DMS 273 treated with DMSO at 0.1 percent for 48 hours (cell line): ENCODE measurements at places on chromosomes 3 and 15.

DNA sequence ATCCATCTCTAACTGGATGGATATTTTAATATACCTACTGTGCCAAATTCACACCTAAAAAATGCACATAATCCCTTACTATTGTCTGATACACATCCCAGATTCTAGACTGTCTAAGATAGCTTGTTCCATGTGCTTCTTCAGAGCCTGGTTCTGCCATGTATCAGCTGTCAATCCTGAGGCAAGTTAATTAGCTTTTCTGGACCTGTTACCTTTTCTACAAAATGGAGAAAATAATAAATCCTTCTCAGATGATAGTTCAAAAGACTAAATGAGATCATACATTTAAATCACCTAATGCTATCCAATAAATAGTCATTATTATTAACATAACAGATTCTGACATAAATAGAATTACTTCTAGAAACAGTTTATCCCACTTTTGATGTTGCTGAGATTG lies 66.1 kb downstream of the KBTBD12 start:
- DNase-seq, result no peak

DNA sequence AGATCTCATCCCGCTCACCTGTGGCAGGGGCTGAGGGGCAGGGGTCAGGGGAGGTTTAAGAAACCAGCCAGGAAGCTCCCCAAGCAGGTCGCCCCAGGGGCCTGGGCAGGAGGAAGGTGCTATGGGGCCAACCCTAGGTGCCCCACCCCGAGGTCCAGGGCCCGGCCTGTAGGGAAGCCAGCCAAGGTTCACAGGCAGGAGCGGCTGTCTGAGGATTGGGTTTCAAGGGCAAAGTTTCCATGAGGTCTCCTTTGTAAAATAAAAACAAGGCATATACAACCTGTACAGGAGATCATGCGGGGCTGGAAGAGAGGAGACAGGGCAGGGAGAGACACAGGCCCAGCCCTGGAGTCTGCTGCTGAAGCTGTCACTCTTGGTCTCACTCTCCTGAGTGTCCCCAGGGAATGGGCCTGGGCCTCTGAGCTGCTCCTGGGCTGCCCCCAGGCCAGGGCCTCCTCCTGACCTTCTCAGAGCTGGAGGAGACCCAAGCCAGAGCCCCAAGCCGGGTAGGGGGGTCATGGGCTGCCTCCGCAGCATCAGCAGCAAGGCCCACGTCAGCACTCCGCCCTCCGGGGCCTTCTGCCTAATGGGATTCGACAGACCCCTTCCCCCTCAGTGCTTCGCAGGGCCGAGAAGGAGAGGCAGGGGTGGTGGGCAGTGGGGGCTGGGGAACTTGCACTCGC lies 5.5 kb downstream of the CPLX3 start:
- no peak for DNase-seq

GRCh38 chr3:197495999-197496745 lies 59.6 kb downstream of the BDH1 start:
- DNase-seq, result peak; percentile 61

- no peak for DNase-seq
Measured at GRCh38 chr3:194029846-194030245, 106.1 kb upstream of the HES1 start.

- DNase-seq, result no peak
Measured at GRCh38 chr3:138256022-138256421, 68.9 kb downstream of the ARMC8 start.

GRCh38 chr15:81338170-81339007 lies 14.4 kb upstream of the STARD5 start:
- DNase-seq, result no peak

DNA sequence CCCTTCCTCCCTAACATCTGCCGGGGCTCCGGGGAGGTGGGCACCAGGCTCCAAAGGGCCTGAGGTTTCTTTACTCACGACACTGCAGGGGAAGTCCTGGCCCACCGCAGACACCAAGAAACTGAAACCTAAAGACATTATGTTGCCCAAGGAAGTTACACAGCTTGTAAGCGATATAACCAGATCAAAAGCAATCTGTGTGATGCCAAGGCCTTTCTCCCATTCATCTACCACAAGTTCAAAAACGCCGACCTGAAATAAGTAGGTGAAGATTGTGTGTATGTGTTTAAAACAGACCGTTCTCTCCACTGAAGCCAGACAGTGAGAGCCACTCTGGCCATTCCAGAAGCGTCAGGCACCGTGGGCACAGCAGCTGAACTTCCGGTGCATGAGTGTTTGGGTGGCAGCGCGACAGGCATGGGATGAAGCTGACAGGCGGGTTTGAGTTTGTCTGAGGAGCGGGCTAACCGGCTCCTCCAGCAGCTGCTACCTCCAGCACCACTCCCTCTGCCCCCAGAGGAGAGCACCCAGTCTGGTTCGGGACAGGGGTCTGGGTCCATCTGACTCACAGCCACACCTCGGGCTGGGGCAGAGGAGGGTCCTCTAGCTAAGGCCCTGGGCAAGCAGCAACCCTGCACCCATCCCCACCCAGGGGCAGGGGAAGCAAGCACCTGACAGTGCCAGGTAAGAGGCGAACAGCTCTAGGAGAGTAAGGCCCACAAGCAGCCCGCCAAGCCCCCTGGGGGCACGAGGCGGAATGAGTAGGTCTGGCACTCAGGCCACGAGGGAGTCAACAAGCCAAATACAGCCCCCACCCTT lies 1.3 kb downstream of the TNK2 start:
- DNase-seq, result no peak

GRCh38 chr15:41907141-41907540 lies 13.3 kb upstream of the SPTBN5 start:
- DNase-seq, result no peak

DNA sequence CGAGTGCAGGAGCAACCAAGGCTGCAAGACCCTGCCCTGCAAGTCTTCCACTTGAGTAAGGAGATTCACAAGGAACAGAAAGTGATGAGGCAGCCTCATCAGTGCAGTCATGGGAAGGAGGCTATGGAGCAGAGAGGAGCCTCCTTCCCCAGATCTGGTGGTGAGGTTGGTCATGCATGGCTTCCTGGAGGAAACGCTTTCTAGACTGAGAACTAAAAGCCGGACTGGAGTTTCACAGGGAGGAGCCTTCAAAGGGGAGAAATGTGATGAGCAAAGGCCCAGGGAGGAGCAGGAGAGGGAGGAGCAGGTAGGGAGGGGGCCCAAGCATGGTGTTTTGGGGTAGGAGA lies 139.9 kb downstream of the SRGAP3 start:
- DNase-seq, result no peak

DNA sequence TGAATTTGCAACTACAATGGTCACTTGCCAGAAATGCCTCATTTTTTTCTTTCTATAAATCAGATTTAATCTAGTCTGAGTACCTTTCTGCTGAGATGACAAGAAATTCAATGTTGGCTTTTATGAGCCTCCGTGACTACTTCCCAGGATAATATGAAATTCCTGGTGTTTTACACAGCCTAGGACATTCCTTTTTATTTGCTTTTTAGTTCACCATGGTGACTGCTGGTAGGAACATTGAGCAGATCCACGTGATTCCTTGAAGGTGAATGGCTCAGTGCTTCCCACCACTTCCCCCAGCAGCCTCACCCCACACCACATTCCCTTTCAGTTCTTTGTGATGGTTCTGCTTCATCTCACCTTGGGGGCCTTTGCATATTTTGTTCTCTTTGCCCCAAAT lies 4.3 kb upstream of the NPTN start:
- DNase-seq, result no peak

DNA sequence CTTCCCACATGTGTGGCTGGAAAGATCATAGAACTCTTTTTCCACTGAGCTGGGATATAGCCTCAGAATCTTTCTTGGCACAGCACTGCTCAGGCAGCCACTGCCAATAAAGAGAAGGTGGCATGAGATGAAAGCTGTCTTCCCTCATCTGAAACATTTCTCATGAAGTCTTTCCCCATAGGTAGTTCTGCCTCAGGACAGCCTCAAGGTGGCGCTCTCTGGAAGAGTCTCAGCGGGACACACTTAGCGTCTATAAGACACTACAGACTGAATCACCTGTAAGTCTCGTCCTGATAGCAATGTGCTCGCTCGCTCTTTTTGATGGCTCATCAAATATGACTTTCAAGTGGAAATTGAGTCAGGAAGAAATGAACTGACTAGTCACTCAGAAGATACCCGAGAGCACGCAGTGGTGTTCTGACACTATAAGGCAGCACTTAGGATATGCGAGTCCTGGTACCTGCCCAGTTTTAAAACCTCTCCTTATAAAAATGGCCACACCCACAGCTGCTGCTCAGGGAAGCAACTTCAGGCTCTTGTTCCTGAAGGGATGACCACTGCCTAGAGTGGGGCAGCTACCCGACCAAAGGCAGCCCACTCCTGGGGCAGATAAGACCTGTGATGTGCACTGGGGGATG lies 269.5 kb downstream of the SUCLG2 start:
- no peak for DNase-seq

GRCh38 chr15:26690778-26691177 lies 82.1 kb downstream of the GABRB3 start:
- DNase-seq, result no peak

- DNase-seq, result no peak
Measured at GRCh38 chr15:65231306-65231705, 20.0 kb upstream of the CILP start.

- no peak for DNase-seq
Measured at GRCh38 chr15:59249816-59250215, 43.2 kb downstream of the LDHAL6B start.

DNA sequence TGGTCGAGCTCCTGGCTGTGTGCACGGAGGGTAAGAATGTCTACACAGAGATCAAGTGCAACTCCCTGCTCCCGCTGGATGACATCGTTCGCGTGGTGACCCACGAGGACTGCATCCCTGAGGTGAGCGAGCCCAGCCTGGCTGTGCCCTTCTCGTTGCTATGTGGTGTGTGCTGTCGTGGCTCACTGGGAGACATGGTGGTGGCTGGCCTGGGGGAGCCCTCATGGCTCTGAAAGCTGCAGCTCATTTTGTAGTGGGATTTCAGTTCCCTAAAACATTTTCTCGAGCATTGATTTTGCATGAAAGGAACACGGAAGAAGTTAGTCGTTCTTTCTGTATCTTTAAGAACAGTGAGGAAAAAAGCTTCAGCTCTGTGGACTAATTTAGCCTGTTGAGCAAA lies 200.5 kb downstream of the ITPR1 start:
- DNase-seq, result no peak
